ENCODE measurements at places on chromosomes 5 and 9.

DNA sequence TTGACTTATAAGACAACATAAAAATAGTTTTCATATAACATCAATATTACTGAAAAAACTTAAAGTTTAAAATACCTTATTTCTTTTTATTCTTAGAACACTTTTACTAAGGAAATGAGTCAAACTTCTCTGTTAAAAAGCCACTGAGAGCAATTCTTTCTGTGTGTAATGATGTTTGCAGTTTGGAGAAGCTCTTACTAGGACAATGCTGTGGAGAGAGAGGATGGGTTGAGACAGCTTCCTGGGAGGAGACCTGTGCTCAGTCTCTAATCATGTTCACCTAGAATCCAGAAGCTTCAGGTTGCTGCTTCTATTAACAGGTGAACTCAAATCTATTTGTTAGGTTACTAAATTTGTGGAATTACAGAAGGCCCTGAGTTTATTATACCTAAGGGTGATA is 198.5 kb downstream of the DNAH5 start:
- DNase-seq, result no peak

- DNase-seq, result no peak
Observed at GRCh38 chr9:83299571-83299970, 236.6 kb upstream of the RASEF start.

DNA sequence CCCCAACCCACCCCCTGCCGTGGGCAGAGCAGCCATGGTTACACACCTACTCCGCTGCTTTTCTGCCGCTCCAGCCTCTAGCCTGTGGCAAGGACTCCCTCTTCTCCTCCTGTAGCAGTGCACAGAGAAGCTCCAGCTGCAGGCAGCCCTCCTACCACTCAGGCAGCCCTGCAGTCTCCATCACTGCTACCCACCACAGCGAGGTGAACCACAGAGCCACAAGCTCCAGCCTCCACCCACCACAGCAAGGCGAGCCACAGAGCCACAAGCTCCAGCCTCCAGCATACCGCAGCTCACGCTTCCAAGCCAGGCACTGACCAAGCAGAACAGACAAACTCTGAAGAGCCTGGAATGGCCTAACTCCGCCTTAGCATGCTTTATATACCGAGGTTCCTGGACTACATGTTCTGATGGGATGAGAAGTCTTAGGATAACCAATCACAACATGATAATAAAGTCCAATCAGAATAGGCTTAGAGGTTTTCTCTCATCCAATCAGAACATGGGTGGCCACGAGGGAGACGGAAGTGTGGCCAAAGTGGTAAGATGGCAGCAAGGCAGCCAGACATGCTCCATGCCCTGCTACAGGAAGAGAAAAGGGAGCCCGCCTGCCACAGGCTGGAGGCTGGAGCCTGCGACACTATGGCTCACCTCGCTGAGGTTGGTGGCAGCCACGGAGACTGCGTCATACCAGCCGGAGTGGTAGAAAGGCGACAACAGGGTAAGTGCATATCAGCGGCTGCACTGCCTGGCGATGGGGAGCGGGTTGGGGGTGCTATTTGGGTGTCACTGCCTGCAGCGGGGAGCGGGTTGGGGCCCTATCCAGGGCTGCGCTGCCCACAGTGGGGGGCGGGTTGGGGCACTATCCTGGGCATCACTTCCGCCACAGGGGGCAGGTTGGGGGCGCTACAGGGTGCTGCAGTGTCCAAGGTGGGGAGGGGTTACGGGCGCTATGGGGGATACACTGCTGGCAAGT is 75.8 kb upstream of the PCAT7 start:
- no peak for DNase-seq

- no peak for DNase-seq
Observed at GRCh38 chr5:14107536-14107935, 35.6 kb upstream of the TRIO start.

- DNase-seq, result no peak
Observed at GRCh38 chr9:36535107-36535506, 37.6 kb upstream of the MELK start.

GRCh38 chr9:22382331-22382730 is 64.3 kb upstream of the DMRTA1 start:
- no peak for DNase-seq

DNA sequence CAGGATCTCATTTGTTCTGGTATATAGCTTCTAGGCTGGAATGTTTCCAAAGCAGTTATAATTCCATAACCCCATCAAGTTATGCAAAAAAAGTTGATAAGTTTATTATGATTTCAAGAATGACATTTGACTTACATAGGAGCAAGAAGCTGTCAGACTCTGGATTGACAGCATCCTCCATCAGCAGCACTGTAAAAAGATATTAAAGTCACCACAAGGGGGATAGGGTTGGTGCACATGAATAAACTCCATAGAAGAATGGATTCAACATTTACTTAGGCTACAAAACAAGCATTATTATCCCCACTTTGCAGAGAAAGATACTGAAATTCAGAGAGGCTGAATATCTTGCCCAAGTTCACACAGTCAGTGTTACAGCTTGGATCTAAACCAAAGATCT is 208.9 kb upstream of the SLC30A5 start:
- DNase-seq, result no peak

GRCh38 chr5:76194340-76194739 is 111.2 kb downstream of the SV2C start:
- no peak for DNase-seq

GRCh38 chr5:68225188-68225910 is 9.8 kb downstream of the PIK3R1 start:
- DNase-seq, result no peak

DNA sequence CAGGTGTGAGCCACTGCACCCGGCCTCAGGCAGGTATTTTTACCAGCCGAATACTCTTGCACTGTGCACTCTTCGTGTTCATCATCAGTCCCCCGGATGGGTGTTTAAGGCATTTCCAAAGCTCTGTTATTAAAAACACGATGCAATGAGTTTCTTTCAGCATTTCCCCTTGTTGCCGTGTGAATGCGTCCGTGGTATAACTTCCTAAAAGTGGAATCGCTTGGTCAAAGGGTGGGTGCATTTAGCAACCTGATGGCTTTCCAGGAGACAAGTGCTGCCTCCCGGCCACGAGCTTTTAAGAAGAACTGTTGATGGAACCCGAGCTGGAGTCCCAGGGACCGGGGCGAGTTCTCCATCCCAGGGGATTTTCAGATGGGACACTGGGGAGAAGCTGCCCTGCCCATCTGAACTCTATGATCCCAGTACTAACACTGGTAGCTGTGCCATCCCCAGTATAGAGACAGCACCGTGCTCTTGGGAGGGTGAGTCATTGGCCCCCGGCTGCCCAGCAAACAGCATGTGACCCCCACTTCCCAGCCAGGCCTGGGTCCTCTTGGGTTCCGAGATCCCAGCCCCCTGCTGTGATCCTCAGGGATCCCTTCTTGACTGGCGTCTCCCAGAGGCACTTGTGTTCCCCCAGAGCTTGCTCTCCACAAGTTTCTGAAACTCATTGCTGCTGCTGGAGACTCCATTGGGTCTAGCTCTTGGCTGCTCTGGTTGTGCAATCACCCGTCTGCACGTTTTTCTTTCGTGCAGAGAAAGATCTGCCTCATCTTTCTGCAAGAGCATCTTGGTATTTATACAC is 169.5 kb upstream of the IER5L start:
- DNase-seq, result no peak

DNA sequence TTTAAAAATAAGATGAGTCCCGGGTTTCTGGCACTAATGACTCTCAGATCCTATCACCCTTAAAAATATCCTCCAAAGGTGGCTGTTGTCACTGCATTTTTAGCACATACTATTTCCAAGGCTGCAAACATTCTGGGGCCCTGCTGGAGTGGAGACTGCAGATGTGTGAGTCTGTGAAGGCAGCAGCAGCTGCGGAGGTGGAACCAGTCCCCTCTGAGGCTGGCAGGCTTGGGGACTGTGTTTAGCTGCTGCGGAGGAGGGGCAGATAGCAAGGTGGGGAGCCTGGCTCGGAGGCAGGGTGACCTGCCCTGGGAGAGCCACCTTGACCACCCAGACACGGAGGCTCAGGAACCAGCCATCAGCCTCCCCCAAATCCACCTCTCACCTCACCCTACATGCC is 77.0 kb downstream of the C5orf15 start:
- no peak for DNase-seq

- no peak for DNase-seq
Observed at GRCh38 chr9:87909310-87910041, 8.3 kb upstream of the SPATA31C1 start.

DNA sequence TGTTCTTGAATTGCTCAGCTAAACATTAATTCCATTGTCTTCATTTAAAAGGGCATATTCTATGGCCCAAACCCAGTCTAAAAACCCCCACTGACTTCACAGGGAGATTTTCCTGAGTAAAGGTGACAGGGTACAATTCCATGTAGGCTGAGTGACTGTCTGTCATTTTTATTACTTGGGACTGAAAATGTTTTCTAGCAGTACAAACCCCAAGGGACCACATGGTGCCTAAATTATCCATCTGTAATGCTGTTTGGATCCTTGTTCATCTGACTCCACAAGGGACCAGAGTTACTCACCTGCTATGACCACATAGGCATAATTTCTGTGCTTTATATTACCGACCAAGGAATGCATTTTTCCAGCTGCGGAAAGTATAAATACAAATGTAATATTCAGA is 349.1 kb downstream of the ZNF608 start:
- no peak for DNase-seq

DNA sequence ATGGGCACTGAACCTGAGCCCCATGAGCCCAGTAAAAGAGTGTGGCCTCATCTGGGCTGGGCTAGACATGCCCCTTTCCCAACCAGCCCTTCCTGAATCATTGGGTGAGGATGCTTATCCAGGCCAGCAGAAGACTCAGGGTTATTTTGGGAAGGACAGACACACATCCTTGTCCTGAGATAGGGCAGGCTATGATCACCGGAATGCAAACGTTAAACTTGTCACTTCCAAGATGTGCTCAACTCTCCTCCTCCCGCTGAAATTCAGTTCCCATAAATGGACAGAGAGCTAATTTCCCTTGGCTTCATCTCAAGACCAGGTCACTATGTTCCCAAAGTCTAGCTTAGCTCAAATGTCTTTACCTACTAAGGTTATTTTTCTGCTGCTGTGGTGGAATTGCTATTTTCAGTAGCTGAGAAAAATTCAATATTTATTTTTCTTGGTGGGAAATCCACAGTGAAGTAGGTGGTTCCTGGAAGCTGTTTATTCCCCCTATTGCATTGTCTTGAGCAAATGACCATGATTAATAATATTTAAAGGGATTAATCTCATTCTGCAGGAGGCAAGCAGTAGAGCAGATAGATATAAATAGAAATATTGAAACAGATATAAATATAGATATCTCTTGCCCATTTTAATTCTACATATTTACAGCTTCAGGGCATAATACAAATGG is 70.0 kb downstream of the NXNL2 start:
- DNase-seq, result no peak

- no peak for DNase-seq
Observed at GRCh38 chr5:24492229-24492628, 152.5 kb downstream of the CDH10 start.

- DNase-seq, result no peak
Observed at GRCh38 chr5:132628814-132629213, 29.2 kb upstream of the IL13 start.

DNA sequence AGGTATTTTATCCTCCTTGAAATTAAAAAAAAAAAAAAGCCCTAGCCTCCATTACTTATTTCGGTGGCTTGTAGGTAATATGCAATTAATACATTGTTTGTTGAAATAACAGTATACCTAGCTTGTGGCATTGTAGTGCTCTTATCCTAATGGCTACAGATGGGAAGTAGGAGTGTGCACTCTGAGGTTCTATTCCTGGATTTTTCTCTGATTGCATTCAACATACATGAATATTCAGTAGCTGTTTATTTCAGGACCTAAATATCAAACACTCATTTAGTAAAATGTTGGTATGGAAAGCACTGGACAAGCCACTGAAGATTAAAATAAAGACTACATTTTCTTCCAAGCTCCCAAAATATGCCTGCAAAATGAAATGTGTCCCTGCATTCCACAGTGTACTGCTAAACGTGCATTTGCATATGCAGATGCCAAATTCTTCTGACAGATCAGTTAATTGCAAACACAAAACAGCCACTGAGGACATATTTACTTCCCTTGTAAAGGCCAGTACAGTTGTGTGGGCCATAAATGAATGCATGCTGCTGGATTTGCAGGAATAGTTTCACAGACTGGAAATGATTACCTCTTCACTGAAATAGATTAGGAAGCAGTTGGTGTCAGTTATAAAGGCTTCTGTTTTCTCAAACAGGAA is 826.1 kb downstream of the PRELID2 start:
- no peak for DNase-seq

- no peak for DNase-seq
Observed at GRCh38 chr5:149260761-149261160, 10.9 kb upstream of the AFAP1L1 start.

- no peak for DNase-seq
Observed at GRCh38 chr9:130990978-130991777, 17.8 kb upstream of the LAMC3 start.

DNA sequence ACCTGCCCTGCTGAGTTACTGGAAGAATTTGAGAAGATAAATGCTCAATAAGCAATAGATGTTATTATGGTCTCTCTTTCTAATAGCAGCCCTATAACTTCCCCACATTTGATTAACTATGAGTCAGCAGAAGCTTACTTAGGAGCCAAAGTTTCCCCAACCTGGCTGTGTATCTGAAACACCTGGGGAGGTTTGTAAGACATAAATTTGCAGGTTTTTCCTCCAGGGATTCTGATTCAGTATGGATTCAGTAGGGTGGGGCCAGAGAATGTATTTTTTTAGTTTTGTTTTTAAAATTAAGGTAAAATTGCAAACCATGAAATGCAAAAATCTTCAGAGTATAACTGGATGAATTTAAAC is 44.9 kb upstream of the GNPDA1 start:
- DNase-seq, result no peak

DNA sequence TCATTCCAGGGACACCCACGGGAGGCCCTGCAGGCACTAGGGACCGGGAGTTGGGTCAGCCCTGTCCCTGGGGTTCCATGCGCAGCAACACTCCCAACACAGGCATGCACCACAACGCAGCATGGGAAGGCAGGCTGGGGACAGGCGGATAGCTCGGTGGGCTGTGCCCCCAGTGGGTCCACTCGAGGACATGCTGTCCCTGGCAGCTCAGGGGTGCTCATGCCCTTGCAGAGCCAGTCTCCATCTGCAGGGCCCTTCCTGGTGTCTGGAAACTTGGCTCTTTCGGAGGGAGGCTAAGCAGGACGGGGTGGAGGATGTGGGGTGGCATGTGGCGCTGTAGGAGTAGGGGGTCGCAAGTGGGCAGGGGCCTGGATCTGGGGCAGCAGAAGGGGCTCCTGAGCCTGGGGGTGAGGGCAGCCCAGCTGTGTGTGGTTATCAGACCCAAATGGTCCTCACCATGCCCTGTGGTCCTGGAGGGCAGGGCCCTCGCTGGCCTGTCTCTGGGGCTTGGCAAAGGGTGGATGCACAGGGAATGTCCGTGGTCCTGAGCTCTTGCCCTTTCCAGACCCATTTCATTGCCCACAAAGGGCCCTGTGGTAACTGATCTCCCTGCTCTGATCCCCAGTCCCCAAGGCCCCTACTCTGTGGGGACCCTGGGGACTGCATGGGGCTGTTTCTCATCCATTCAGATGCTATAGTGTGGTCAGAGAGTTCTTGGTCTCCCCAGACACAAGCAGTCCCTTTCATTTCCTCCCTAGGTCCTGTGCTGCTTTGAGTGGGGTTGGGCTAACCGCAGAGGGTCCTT is 90.3 kb upstream of the PHYKPL start:
- DNase-seq, result no peak

- no peak for DNase-seq
Observed at GRCh38 chr5:181219262-181220177, 3.6 kb upstream of the TRIM41 start.
